ENCODE measurements at places on chromosomes 5 and 9.

GRCh38 chr9:126415741-126416370 is 89.2 kb downstream of the MVB12B start:
- DNase-seq, result no peak

GRCh38 chr5:10091701-10092100 is 158.0 kb downstream of the ATPSCKMT start:
- DNase-seq, result no peak

DNA sequence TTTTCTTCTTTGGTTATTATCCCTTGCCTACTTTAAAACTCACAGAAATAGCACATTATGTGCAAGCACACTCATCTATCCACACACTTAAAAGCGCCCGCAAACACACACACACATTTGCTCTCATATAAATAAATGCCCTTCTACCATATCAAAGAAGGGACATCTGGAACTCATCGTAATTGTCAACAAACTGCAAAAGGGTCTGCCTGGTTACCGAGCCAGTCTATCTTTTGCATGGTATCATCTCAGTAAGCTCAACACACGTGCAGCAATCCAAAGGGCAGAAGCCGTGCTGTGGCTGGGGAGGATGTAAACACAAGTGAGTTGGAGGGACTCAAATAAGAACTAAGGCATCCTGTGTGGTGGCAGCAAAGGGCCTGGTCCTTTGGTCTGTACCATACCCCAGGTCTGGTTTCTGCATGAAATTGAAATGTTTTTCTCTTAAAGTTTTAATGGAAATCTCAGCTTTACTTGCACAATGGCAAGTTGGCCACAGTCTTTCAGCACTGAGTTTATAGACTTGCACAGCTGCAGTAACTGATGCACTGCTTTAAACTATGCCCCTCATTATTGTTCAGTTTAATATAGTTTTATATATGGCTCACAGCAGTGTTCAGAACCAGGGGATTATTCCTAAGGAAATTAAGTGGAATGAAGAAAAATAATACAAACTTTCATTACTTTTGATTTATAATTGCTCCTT is 331.0 kb downstream of the ADAMTS6 start:
- DNase-seq, result peak; percentile 27

DNA sequence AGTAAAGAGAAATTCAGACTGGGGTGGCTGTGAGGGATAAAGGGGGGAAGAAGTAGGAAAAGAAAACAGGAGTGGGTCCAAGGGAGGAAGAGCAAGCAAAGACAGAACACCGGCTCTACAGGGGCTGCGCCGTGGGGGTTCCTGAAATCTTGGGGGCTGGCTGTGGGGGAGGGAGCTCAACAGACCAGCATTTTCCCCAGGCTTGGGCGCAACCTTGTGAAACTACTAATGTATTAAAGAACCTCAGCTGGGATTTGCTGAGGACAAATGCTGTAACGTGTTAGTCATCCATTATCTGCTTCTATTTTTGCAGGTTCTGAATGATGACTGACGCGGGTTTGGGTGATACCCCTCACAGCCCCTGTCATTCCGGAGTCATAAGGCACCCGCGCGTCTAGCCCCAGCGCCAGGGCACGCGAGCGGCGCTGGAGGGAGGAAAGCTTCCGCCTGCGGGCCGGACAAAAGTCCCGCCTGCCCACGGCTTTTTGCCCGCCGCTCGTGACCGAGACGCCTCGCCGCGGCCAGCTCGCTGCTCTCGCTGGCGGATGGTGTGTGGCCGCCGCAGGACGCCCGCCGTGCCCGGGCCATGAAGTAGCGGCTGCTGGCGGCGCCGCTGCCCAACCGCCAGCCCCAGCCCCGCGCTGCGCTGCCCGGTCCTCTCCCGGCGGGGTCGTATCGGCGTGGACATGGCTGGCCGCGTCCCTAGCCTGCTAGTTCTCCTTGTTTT is 110.6 kb downstream of the PAM start:
- DNase-seq, result peak; percentile 77

DNA sequence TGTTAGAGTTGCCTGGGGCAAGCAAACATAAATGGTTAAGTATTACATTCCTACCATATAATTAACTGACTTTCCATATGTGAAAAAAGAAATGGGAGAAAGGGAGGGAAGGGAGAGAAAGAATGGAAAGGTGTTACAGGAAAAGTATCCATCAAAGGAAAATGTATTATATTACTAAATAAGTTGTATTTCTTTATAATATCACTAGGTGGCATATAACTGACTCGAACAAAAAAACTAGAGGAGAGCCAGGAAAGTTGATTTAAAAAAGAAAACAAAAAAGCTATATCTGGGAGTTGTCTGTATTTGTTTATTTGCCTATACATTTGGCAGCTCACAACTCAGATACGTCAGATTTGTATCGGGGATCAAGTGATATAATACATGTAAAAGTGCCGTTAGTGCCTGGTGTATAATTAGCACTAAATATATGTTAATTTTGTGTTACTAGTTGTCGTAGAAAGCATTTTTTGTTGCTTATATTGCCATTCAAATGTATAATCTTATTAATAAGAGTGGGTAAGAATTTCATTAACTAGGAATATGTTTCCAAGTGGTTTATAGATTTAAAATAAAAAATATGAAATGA is 59.6 kb upstream of the ADAMTS19 start:
- peak; percentile 20 for DNase-seq

DNA sequence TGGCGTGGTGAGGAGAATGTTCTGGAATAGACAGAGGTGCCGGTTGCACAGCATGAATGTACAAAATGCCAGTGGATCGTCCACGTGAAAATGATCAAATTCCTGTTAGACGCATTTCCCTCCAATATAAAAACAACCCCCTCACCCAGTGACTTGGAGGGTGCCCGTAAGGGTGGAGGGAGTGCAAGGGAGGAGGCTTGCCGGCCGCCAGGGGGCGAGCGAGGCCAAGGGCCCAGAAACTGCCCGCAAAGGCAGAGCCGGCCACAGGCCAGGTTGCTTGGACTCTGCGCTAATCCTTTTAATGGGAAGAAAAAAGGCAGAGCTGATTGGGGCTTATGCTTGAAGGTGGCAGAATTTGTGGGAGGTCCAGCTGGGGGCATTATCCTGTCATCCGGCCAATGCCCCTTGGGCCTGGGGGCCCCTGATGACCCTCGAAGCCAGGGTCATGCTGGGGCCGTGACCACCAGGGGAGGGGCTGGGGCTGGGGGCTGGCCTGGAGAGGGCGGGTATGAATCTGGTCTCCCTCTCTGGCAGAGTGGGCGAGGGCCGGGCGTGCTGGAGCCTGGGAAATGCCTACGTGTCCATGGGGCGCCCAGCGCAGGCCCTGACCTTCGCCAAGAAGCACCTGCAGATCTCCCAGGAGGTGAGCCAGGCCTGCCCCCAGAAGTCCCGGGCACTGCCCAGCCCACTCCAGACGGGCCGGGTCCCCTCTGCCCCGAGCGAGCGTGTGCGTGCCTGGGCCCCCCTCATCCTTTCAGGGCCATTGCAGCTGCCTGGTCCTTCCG is 12.0 kb downstream of the GPSM1 start:
- peak; percentile 61 for DNase-seq

GRCh38 chr5:75640395-75640794 is 29.1 kb downstream of the ANKDD1B start:
- DNase-seq, result peak; percentile 79

All from lung (tissue), 17 donors.